Head of caudate nucleus (tissue), 42 donors: ENCODE measurements at places on chromosomes 12 and 14.

GRCh38 chr14:69039288-69039628, 60.2 kb upstream of the ACTN1 start:
- no peak for DNase-seq

- no peak for DNase-seq
These were observed 97.1 kb downstream of the C2CD5 start for GRCh38 chr12:22447223-22447622.

- DNase-seq, result peak; percentile 73
These were observed 2.4 kb downstream of the DHH start for GRCh38 chr12:49092086-49092815.

DNA sequence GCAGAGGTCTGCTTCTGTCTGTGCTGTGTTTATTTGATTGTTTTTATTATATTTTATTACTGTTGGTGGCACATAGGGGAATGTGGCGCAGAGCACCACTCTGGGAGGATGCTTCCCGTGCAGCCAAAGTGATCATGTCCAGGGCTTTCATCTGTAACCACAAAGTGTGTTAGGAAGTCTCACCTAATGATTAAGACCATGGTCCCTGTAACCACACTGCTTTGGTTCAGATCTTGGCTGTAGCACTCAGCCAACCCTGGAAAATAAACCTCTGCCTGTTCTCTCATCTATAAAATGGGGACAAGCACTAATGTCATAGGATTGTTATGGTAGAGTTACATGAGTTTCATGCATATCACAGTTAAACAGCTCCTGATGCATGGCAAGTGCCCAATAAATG, 1.9 kb downstream of the RESF1 start:
- DNase-seq, result no peak

GRCh38 chr14:91377700-91378652, 39.6 kb downstream of the CCDC88C start:
- no peak for DNase-seq

DNA sequence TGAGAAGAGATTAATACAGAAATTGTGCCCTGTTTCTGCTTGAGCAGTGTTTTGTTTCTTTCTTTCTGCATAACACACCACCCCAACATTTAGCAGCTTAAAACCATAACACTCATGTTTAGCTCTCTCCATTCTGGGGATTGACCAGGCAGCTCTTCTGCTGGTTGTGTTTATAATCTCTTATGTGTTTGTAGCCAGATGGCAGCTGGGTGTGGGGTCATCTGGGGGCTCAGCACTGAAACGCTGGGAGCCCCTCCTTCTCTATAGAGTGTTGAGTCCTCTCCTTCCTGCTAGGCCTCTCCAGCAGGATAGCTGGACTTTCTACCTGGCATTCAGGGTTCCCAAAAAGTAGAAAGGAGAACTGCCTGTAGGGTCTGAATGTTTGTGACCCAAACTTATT, 270.6 kb downstream of the TTC8 start:
- no peak for DNase-seq

- DNase-seq, result no peak
These were observed 11.7 kb upstream of the OTX2 start for GRCh38 chr14:56821805-56822610.

DNA sequence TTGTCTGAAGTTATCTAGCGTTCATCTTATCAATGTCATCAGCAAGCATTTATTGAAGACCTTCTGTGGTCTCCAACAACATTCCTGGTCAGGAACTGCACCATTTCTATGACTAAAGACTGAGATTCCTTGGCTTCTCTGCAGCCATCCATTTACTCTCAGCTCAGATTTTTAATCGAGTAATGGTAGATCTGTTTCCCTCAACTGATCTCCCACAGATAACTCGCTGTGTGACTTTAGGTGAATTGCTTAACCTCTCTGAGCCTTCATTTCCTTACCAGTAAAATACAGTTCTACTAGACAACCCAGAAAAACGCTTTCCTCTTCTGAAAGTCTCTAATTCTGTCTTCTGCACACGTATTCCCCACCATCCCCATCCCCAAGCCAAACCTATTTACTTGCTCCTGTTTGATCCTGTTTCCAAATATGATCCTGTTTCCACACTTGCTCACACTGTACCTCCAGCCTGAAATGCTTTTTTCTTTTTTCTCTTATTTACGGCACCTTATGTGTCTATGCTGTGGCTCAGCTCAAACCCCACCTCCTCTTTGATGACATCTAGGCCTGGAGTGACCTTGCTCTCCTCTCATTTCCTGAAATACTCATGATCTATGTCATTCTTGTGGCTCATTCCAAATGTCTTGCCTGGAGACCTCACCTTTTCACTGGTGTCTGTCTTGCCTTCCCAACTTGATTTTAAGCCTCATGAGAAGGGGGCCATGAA, 21.8 kb downstream of the PLXNC1 start:
- DNase-seq, result no peak

- no peak for DNase-seq
These were observed 57.3 kb downstream of the ARL6IP4 start for GRCh38 chr12:123037791-123038190.

DNA sequence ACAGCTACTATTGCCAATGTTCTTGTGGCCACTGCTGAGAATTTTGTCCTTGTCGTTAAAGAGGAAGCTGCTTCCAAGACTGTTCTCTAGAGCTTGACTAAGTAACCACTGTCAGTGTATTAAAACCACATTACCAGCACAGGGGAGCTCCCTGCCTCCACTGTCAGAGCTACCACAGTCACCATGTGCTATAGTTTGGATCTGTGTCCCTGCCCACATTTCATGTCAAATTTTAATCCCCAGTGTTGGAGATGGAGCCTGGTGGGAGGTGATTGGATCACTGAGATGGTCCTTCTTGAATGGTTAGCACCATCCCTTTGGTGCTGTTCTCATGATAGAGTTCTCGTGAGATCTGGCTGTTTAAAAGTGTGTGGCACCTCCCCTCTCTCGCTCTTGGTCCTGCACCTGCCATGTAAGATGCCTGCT, 23.2 kb upstream of the RAP1B start:
- DNase-seq, result no peak

GRCh38 chr12:113860950-113861349, 105.2 kb downstream of the RBM19 start:
- no peak for DNase-seq

GRCh38 chr12:105218434-105218833, 17.5 kb downstream of the APPL2 start:
- no peak for DNase-seq

DNA sequence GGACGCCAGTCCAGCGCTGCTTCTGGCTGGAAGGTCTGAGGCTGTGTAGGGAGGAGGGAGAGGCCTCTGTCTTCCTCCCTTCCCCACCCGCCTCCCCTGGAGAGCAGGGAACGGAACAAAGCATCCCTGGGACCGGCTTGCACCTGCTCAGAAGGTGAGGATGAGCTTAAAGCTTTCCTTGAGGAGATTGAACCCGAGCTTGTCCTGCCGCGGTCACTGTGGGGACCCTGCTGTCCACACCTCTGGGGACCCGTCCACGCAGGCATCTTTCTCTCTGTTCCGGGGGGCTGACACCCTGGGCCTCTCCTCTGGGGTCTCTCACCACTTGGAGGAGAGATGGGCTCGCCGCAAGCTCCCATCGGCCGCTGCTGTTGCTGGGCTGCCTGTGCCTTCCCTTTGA, 33.2 kb upstream of the SFSWAP start:
- DNase-seq, result no peak

GRCh38 chr12:81181691-81182090, 103.8 kb downstream of the ACSS3 start:
- no peak for DNase-seq

DNA sequence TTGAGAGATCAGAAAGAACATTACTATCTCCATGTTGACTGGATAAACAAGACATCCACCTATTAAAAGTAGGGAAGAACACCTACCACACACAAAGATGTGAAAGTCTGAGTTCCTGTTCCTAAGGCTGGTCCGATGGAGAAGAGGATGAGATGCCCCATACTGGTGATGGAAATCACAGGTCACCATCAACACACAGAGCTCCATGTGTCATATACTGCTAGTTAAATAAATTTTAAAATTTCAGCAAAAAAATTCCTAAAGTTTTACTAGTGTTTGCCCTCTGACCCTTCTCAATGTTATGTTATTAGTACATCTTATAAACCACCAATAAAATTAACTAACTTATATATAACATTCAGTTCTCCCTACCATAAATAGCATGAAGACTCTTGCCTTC, 59.1 kb downstream of the KCNA5 start:
- no peak for DNase-seq

DNA sequence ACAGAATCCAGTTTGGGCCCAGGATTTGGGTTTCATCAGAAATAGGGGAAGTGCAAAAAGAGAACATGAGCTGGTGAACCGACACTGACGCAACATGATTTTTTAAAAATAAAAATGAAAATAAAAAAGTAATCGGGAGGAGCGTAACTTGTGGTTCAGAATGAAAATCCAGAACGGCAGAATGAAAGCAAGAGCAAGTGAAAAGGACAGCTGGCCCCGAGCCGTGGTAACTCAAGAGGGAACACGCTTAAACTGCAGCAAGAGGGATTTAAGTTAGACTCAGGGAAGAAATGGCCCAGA, 1.6 kb downstream of the SLC6A12 start:
- DNase-seq, result no peak

GRCh38 chr14:89965839-89966238, 10.1 kb downstream of the TDP1 start:
- DNase-seq, result no peak

DNA sequence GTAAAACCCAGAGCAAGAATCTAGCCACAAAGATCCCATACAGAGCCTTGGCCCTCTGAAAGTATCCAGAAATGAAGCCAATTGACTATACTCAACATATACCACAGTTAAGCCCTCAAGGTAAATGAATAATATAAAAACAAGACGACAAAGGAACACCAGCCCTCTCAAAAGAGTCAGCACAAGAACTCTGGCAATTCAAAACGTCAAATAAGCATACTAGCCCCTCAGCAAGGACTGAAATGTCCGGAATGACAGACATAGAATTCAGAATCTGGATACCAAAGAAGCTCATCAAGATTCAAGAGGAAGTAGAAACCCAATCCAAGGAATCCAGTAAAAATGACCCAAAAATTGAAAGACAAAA, 49.9 kb downstream of the GTF2A1 start:
- DNase-seq, result no peak

DNA sequence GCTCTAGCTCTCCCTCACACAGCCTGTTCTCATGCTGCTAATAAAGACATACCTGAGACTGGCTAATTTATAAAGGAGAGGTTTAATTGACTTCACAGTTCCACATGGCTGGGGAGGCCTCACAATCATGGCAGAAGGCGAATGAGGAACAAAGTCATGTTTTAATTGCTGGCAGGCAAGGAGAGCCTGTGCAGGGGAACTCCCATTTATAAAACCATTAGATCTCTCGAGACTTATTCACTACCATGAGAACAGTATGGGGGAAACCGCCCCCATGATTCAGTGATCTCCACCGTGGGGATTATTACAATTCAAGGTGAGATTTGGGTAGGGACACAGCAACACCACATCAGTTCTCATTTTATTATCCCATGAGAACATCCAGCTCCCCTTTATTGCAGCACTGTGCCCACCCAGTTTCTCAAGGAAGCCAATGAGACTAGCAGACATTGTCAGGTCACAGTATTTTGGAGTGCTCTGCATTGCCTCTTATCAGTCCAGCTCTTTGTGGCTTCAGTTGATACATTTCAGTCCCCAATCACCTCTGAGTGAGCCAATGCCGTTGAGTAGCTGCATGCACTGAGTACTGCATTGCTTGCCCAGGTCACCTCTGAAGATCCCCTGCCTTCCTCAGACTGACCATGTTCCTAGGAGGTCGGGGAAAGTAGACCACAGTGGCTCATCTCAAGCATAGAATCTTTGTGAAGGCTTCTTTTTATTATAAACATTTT, 131.2 kb downstream of the CRADD start:
- no peak for DNase-seq

- no peak for DNase-seq
These were observed 73.0 kb downstream of the FUT8 start for GRCh38 chr14:65485516-65485915.

- no peak for DNase-seq
These were observed 443.5 kb upstream of the RGS6 start for GRCh38 chr14:71488703-71489191.

DNA sequence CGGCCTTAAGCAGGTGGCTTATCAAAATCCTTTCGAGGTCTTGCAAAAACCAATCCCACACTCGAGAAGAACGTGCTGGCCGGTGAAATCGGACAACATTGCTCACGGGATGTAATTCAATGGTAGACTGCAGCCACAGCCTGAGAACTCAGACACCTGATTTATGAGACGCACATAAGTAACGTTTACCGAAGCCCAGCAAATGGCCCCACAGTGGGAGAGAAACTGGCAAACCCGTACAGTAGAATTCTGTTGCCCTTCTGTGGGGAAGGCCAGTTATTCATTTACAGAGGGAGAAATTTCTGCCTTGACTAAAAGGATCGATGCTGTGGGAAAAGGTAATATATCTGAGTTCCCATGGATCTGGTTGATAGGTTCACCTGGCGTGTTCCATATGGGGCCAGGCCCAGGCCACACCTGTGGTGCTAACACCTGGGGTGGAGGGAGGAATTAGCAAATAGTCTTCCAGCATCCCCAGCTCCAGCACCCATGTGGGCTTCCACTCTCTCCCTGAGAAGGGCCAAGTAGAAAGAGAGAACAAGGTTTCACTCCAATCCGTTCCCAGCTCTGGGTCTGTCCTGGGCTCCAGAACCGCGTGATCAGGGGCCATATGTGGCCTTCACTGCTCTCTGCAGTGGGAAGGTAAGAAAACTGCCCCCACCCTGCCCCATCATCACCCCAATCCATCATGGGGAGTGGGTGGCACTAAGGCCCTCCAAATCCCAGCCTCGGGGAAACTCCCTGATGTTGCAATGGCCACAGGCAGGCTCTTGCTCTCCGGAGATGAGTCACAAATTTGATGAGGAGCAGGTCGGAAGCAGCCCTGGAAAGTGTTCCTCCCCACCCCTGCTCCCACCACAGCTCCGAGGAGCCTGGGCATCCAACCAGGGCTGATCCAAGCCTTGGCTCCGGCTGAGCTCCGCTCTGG, 12.7 kb downstream of the BDKRB1 start:
- no peak for DNase-seq

- no peak for DNase-seq
These were observed 57.6 kb upstream of the GALNT9 start for GRCh38 chr12:132386926-132387497.

GRCh38 chr14:74502236-74503019, 8.9 kb downstream of the ISCA2 start:
- DNase-seq, result peak; percentile 31

GRCh38 chr14:102754370-102755262, 22.6 kb upstream of the TRAF3 start:
- DNase-seq, result no peak
